ENCODE measurements at places on chromosomes 7 and 10.

DNA sequence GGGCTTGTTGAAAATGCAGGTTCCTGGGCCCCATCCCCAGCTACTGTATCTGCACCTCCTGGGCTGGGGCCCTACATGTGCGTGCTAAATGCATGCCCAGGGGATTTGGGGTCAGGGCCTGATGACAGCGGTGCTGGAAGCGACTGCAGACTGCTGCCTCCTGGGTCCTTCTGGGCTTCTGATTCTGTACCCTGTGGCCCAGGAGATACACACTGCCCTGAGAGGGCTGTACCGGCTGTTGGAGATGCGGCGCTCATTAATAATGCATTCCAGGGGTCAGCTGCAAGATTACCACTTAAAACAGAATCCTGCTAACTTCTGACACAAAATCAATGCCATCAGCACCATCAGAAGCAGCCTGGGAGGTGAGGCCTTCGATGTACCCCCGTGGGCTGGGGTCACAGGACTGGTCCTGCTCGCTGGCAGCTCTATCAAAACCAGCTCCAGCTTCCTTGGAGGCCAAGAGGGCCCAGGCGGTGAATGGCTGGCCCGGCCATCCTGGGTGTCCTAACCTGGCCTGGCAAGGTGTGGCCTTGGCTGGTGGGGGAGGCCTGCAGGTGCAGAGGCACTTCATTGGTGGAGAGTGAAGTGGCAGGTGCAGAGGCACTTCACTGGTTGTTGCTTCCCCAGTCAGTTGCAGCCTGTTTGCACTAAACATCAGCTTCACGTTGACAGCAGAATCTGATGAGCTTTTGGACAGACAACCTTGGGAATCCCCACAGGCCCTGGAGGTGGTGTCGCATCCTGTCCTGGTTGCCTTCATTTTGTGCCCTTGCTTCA is 79.2 kb downstream of the GLRX3 start:
- DNase-seq, result no peak

DNA sequence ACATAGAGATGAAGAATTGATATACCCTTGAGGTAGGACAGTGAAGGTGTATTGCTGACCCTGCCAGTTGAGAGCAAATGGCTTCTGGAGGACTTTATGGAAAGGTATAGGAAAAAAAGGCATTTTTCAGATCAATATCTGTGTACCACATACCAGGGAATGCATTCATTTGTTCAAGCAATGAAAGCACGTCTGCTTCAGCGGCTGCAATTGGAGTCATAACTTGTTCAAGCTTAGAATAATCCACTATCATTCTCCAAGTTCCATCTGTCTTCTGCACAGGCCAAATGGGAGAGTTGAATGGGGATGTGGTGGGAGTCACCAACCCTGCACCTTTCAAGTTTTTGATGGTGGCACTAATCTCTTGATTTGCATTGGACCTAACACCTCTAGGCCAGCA is 249.6 kb upstream of the PTER start:
- no peak for DNase-seq

DNA sequence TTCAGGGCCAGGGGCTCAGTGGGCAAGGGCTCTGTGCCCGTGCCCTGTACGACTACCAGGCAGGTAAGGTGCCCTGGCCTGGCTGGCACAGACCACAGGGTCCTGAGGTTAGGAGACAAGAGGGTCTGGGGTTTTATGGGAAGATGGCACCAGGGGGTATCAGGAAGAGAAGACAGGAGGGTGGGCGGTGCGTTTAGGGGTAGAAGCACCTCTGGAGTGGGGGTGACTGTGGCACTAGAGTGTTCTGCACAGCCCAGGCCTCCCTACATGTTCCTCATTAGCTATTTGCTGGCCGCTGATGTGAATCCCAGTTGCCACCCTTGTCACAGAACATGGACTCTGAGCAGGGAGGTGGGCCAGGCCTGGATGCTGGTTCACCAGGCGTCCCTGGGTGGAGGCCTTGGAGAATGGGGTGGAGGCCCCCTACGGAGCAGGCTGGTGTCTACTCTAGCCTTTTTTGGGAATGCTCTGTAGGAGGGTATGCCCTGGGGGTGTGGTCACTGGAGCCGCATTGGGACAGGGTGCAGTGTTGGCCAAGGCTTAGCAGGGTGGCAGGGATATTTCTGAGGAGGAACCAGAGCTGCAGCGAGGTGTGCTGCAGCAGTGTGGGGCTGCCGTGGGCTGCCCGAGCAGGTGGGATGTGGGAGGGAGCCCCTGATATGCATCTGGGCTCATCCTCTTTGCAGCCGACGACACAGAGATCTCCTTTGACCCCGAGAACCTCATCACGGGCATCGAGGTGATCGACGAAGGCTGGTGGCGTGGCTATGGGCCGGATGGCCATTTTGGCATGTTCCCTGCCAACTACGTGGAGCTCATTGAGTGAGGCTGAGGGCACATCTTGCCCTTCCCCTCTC is 5.0 kb downstream of the PGAM2 start:
- no peak for DNase-seq

DNA sequence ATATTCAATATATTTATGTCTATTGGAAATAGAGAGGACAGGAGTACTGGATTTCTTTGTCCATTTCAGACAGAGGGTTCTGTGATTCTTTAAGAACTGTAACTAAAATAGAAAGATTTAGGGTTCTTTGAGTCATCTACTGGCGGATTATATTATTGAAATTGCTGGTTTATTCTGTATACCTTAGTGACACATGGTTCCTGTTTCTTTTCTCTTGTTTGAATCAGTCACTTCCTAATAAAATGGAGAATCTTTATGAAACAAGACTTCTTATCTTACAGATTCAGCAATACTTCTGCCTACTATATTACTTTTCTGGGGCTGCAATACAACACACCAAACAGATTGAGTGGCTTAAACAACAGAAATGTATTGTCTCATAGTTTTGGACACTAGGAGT is 20.8 kb upstream of the ZNF800 start:
- no peak for DNase-seq

DNA sequence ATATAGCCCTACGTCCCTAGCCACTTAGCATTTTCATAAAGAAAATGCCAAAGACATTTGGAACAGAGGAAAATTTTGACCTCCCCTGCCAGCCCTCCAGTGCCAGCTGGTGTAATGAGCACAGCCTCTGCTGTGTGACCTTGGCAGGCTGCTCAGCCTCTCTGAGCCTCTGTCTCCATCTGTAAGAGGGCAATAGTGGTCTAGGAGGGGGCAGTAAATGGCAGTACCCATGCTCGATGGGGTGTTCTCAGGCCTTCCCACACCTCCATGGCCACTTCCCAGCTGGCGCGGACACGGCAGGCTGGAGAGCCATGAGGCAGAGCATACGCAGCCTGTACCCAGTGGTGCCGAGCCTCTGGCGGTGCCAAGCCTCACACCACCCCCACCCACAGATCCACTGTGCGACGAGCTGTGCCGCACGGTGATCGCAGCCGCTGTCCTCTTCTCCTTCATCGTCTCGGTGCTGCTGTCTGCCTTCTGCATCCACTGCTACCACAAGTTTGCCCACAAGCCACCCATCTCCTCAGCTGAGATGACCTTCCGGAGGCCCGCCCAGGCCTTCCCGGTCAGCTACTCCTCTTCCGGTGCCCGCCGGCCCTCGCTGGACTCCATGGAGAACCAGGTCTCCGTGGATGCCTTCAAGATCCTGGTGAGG is 24.0 kb upstream of the CSGALNACT2 start:
- no peak for DNase-seq

DNA sequence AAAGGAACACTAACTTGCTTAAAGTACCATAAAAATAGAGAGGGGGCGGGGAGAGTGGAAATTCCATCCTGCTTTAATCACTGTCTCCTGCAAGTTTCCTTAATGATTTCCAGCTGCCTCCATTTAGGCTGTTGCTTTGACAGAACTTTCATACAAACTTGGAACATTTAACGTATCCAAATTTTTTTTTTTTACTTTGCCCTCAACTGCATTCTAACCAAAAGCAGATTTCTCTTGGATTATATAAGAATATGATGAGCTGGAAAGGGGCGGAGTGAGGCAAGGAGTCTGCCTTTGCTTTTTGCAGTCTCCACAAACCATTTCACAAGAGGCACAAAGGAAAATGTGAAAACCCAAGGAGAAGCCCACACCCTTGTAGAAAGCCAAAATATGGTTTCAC is 46.6 kb upstream of the COL1A2 start:
- no peak for DNase-seq

DNA sequence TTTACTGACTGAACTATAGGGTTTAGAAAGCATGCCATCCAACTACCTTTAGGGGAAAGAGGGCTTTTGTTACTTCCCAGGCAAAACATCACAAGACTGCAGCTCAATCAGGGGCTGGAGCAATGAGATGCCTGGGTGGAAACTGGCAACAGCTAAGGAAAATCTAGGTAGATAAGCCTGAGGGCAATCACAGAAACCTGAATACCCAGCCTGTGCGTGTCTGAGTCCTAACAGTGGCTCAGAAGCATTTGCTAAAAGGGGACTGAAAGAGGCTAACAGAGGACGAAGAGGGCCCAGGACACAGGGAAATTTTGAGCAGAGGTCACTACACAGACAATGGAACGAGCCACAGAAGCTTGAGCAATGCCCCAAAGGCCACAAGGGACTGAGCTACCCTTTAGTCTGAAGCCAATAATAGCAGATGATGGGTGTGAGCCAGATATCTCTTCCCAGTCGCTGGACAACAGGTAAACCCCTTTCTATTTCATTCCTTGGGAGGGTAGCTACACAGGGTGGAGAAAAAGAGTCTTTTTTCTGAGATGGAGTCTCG is 79.1 kb downstream of the ITGA8 start:
- no peak for DNase-seq

DNA sequence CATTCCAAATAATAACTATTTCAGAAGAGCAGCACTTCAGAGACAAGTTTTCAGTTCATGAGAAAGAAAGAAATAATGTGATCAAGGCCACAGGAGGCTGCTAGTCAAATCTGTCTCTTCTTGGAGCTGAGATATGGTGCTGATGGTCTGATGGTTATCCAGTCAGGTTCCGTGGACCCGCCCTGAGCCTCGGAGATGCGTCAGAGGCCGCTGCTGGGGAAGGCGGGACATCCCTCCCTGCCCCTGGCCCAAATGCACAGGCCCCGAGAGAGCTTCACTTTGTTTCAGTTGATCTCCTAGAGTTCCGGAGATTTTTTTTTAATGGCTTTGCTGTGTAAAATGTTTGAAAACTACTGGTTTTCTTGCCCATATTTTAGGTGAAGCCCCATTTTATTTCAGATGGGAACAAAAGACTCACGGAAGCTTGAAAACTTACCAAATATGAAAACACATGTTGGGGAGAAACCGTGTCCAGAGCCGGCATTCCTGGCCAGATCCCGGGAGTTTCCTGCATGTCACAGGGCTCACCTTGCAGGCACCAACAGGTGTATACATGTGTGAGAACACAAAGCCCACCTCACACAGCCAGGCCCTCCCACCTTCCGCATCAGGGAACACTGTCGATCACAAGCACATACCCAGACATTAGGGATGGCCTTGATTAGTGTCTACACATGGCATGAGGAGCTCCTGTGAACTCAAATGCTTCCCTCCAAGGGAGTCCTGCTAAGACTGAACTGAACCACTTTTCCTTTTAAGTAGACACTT is 499.0 kb downstream of the TCERG1L start:
- no peak for DNase-seq

DNA sequence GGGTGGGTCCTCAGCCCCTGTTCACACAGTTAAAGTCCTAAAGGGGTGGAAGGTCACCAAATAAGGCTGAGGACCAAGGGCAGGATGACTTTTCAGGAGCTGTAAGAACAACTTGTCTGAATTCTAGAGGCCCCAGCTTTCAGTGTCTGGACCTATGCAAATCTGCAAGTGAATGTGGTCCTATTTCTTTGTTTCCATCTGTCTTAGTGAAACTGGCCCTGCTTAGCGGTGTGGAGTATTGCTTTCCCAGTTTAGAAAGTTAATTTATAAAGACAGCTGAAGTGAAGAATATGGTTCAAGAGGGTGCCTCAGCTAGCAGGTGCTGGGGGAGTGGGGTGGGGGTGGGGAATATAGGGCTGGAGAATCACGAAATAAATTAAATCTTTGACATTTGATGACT is 40.1 kb downstream of the HHEX start:
- DNase-seq, result no peak

GRCh38 chr7:151125470-151125845 is 39.2 kb downstream of the AGAP3 start:
- DNase-seq, result no peak

- peak; percentile 5 for DNase-seq
Measured at GRCh38 chr10:68423522-68423921, 16.4 kb upstream of the RUFY2 start.

DNA sequence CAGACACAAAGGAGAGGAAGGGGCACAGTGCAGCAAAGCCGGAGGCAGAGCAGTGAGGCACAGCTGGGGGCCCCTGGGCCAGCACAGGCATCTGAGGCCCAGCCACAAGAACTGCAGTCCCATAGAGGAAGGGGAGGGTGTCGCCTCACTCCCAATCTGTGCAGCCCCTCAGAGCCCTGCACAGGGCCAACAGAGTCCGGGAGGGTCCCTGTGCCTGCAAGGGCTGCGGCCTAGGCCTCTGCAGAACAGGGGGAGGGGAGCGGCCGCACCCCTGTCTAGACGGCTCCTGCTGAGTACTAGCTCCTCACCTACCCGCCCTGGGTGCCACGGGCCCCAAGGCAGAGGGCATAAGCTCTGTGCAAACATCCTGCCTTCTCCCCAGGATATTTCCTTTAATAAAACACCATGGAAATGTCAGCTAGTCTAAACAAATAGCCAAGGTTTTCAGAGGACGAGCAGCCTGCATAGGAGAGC is 32.4 kb upstream of the RET start:
- DNase-seq, result no peak

- DNase-seq, result no peak
Measured at GRCh38 chr10:28592953-28593352, 60.0 kb downstream of the WAC start.

Measured in stimulated activated CD4-positive, alpha-beta T cell treated with anti-CD3 and anti-CD28 coated beads, Interleukin-12 subunit alpha, Interleukin-12 subunit beta, amount 100 ng/mL, for 24 hours (primary cell).